Urothelium cell line (cell line): ENCODE measurements at places on chromosomes 12 and 14.

- DNase-seq, result no peak
Measured at GRCh38 chr12:272942-273341, 10.3 kb upstream of the SLC6A13 start.

- no peak for DNase-seq
Measured at GRCh38 chr12:71164166-71164565, 6.4 kb upstream of the TSPAN8 start.

GRCh38 chr12:41903014-41903708, 241.5 kb downstream of the GXYLT1 start:
- no peak for DNase-seq

DNA sequence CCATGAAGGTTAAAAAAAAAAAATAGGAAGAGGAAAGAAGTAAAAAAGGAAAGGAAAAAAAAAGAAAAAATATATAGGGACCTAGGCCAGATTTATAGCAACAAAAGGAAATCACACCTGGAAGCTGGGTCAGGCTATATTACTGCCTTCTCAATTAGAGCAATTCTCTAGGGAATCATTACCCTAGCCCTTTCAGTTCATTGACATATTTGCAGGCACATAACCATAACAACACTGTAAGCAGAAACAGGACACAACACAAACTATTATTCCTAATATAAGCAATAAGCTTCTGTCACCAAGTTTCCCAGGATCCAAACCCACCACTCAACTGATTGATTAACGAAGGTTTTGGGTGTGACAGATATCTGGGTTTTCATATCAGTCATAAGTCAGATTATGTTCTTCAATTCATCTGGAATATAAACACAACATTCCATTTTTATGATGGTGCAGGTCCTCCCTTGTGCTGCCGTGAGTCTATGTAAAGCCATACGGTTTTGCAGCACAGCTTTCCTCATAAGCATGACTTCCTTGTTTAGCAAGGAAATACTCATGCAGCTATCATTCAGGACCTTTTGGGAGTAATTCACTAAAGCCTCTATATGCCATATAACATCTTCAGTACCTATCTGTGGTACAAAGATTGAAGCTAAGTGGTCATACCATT, 4.2 kb downstream of the PCNX4 start:
- no peak for DNase-seq

DNA sequence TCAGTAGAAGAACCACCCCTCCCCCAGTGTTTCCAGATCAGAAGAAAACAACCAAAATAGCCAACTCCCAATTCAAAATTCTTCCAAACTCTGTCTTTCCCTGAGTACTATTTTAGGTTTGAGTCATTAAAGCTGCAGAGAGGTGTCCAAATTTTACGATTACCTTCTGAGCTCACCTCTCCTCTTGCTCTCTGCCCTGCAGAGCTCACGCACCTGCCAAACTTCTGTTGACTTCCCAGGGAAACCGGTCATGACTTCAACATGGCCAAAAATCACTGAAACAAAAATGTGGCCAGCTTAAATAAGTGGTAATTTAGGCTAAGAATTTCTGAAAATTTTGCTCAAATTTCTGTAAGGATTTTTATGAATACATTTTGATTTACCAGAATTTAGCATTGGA, 70.9 kb upstream of the OTX2 start:
- DNase-seq, result no peak

DNA sequence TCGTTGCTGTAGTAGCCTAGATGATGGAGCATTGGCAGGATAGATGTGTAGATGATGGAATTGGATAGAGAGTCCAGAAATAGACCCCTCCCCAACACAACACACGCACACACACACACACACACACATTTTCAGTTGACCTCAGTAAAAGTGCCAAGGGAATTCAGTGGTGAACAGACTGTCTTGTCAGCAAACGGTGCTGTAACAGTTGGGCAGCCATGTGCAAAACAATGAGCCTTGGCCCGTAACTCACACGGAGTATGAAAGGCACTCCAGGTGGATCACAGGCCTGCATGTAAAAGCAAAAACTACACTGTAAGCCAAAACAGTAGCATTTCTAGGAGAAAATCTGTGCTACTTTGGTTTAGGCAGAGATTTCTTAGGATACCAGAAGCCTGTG, 87.8 kb downstream of the DDX51 start:
- no peak for DNase-seq

DNA sequence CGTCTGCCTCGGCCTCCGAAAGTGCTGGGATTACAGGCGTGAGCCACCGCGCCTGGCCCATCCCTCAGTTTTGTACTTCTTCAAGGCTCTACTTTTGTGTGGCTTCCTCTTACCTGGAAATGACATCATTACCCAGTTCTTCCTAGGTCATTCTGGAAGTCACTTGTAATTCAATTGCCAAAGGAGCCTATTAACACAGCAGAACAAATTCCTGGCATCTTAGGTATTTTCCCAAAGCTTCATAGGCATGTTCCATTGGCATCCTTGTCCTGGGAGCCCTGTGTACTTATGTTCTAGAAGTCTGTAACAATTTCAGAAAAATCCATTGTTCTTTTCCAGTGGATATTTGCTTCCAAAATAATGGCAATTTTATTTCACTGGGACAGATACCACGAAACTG, 60.6 kb downstream of the DAAM1 start:
- DNase-seq, result no peak
